ENCODE measurements at places on chromosomes 7 and 10.

DNA sequence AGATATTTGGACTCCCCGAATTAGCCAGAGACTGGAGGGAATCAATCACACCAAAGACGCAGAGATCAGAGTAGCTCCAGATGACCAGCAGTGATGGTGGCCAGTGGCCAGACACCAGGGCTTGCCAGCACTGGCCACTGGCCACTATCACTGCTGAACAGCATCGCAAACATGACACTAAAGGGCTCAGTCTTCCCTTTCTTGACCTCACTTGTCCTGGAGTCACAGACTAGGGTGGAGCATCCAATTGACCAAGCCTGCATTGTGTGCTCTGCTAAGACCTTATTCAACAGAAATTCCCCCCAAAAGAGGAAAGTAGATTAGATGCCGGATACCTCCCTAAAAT lies 234.7 kb downstream of the CREB5 start:
- DNase-seq = no peak

DNA sequence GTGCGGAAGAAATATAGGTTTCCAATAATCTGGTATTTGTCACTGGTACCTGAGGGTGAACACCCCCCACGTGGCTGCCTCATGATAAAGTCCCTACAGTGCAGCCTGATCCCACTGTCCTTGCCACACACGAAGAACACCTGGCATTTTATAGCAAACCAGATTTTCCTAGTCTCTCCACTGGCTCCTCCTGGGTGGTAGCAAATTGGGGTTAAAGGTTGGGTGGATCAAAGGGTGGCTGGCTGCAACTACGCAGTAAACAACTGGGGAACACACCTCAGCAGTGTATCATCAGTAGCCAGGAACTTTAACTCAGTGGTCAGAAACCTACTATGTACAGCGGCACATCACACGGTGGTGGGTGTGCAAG lies 10.3 kb downstream of the SEPHS1 start:
- DNase-seq = no peak

DNA sequence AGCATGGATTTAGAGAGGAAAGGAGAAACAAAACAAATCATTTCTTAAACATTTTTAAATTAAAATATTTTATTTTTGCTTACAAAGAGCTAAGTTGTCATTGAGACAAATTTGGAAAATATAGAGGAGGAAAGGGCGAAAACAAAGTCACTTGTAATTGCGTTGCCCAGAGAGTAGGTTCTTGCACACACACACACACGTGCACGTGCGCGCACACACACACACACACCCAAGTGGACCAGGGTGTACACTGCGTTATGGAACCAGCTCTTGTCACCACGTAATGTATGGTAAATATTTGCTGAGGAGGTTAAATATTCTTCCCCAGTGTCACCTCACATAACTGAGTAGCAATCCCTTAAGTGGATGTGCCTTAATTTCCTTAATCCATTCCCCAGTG lies 21.6 kb downstream of the SHH start:
- DNase-seq = no peak

GRCh38 chr10:43255634-43256431 lies 11.0 kb downstream of the RASGEF1A start:
- no peak for DNase-seq

DNA sequence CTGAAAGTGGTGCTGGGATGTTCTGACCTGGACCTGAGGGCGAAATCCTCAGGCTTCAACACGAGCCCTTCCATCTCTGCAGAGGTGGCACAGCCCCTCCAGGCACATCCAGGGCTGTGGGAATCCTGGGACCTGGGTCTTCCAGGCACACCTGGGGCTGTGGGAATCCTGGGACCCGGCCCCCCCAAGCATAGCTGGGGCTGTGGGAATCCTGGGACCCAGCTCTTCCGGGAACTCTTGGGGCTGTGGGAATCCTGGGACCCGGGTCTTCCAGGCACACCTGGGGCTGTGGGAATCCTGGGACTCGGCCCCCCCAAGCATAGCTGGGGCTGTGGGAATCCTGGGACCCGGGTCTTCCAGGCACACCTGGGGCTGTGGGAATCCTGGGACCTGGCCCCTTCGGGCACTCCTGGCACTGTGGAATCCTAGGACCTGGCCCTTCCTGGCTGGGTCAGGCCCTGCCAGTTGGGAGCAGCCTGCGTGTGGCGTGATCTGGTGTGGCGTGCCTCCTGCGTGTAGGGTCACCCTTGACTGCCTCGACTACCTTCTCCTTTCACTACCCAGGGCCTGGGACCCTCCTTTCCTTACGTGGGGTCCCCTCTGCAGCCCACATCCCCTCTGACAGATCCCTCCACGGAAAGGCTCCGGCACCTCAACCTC lies 124.0 kb downstream of the WDR37 start:
- no peak for DNase-seq

DNA sequence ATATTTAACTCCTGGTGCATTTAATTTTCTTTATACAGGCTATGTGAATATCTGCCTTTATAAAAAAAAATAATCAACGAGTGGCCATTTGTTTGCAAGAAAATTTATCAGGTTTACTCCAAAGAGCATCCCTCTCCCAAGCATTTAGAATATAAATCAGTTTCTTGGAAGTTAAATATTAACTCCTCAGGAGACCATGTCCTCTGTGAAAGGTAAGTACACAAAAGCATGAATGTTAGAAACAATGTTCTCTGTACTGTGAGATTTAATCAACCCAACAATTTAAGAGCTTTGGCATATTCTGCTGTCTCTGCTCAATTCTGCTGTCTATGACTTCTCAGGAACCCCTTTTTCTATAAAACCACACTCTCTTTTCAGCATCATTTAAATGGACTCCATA lies 119.3 kb upstream of the LAMB4 start:
- no peak for DNase-seq
